NCI-H187 (cell line): ENCODE measurements at places on chromosomes 4 and X.

DNA sequence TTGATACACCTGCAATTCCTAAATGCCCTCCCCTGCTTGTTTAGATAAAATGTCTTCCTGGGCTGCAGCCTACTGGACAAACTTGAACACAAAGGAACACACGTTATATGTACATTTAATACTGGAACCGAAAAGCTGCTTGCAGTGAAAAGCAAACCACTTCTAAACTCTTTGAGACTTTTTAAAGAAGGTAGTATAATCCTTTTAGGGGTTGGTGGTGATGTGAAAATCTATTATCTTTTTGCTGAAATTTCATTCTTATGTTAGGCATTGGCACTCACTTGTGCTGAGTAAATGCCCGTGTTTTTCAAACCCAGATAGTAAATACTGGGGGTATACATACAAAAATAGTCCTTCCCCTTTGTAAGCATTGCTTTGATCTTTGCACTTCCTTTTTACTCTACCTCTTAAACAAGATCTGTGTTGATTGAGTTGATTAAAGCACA, 2.2 kb downstream of the NFKB1 start:
- peak; percentile 7 for DNase-seq

DNA sequence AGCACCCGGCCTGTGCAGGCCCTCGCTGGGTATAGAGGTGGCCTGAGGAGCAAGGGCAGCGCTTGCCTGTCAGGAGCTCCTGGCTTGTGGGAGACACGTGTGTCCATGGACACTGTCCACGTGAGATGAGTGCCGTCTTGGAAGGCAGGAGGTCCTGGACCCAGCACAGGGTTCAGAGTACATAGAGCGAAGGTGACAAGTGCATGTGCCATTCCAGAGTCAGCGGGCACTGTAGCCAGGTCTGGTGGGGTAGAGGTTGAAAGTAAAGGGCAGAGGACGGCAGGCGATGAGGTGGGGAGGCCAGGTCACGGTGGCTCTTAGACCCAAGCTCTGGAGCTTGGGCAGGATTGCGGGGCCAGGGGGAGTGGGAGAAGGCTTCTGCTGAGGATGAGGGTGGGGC, 28.4 kb upstream of the TADA2B start:
- DNase-seq: no peak

GRCh38 chr4:23233596-23233995, 540.9 kb downstream of the GBA3 start:
- no peak for DNase-seq

GRCh38 chrX:149830192-149830873, 48.6 kb downstream of the MAGEA9 start:
- no peak for DNase-seq

DNA sequence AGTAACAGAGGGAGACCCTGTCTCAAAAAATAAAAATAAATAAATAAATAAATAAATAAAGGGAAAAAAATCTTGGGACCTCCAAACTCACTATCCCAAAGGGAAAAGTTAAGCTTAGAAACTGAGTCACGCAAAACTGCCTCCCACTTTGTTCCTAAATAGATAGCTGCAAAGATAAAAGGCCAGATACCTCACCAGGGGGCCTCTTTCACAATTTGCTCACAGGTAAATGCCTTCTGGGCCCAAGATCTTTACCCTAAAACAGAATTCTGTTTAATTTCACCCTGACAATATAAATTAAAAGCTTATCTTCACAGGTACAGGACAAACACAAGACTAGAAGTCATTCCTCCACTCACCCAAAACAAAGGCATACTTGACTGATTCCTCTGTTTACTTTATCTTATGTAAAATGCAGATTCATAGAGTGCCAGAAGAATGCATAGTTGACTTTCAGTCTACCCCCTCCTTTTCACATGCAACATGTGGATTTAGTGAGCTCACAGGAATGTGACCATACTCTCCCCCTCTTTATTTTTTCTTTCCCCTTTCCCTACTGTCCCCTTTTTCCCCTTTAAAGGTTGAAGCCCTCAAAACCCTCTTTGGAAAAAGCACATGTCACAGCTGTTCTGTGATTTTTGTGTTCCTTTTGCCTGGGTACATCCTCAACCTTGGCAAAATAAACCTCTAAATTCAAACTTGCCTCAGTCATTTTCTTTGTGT, 23.4 kb downstream of the ELF2 start:
- no peak for DNase-seq

DNA sequence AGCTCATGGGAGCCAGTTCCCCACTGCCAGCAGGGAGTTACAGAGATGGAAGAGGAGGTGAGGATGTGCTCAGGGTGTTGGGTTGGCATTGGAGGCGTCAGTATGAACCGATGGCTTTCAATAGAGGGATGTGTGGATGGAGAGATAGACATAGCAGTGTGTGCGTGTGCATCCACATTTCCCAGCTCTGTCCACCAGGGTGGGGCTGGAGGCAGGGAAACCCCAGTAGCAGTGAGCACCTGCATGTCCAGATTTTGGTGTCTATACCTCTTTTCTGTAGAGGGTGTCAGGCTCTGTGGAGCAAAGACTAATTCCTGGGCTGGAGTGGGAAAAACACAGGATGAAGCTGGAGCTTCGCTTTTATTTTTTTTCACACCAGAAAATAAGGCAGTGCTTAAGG, 37.2 kb upstream of the HGFAC start:
- no peak for DNase-seq

DNA sequence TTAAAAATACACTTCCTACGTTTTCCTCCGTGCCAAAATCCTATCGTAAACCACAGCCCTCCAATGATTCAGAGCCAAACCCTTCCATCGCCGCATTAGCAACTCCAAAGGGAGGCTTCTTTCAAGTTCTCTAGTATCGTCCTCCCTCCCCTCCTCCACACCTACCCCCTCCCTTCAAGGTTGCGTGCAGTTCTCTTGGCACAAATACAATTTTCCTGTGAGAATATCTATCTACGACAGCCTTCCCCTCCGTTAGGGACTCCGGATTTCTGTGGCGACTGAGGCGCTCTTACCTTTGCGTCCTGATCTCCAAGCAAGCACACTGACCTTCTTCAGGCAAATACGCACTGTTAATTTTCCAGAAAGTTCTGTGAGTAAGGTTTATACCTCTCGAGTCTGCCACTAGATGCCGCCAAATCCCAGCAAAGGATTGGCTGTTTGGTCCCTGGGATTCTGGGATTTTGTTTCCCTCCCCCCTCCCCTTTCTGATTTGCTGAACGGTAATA, 1.2 kb upstream of the MORF4L2 start:
- peak; percentile 63 for DNase-seq

DNA sequence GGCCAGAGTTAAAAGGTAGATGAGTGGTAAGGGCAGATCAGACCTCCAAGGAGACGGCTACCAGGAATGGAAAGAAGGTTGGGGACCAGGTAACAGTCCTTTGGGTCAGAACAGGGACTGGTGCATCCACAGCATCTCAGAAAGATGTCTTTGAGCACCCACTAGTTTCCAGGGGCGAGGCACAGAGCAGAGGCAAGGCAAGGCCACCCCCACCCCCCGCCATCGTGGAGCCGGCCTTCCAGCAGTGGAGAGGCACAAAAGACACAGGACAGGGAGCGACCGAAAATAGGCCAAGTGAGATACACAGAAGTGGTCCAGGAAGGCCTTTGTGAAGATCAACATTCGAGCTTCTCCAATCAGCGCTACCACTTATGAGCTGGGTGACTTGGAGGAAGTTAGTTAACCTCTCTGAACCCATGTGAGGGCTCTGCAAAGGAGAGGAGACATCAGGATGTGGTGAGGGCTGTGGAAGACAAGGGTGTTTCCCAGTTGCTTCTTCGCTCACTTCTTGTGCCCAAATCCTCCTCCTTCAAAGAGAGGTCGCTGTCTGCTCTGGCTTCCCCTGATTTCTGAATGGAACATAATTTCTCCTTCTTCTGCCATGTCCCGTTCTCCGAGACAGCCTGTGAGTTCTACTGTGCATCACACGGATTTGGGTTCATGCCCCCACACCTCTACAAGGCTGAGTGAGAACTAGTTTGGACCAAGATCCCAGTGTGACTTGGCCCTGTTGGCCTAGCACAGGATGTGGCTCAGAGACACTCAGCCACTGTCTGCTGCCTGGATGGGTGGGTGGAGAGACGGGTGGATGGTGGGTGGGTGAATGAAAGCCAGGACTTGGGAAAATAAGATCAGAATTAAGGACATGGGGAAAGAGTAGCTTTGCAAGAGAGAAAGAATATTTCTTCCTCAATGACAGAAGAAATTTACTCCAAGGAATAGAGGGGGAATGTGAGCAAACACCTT, 16.7 kb upstream of the MSX1 start:
- no peak for DNase-seq

- DNase-seq: no peak
Measured at GRCh38 chrX:10841579-10841978, 221.2 kb upstream of the MID1 start.

GRCh38 chr4:153988492-153989363, 199.8 kb upstream of the SFRP2 start:
- no peak for DNase-seq

- DNase-seq: no peak
Measured at GRCh38 chr4:126446917-126447316, 1132.2 kb downstream of the FAT4 start.

GRCh38 chr4:39466747-39467146, 7.9 kb downstream of the LIAS start:
- no peak for DNase-seq

DNA sequence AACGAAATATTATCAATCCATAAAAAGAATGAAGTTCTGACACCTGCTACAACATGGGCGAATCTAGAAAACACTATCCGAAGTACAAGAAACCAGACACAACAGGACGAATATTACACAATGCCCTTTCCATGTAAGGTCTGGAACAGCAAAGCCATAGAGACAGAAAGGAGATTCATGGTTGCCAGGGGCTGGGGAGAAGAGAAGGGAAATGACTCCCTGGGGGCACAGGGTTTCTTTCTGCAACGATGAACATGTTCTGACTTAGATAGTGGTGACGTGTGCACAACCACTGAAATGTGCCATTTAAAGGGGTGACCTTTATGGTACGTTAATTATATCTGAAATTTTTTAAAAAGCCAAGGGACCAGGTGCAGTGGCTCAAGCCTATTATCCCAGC, 28.3 kb downstream of the GPR143 start:
- no peak for DNase-seq

- no peak for DNase-seq
Measured at GRCh38 chr4:110195561-110196205, 2.7 kb downstream of the ELOVL6 start.

GRCh38 chr4:742096-742741, 36.6 kb downstream of the PCGF3 start:
- DNase-seq: no peak

DNA sequence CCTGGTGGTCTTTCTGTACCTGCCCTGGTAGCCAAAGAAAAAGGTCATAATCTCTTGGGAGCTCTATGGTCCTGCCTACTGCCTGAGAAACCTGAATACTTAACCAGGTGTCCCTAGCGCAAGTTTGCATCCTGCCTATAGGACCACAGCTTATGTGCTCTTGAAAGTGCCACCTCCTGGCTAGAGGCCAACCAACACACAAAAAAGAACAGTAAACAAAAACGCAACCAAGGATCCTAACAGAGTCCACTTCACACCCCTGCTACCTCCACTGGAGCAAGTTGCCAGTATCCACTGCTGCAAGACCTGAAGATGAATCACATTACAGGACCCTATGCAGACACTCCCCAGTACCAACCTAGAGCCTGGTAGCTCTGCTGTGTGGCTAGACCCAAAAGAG, 103.2 kb upstream of the PABPC5 start:
- no peak for DNase-seq
